ENCODE measurements at places on chromosomes 2 and 18.

GRCh38 chr2:118861731-118862130, 14.3 kb upstream of the EN1 start:
- no peak for DNase-seq

GRCh38 chr2:204468746-204469429, 76.4 kb upstream of the PARD3B start:
- no peak for DNase-seq

GRCh38 chr2:10126632-10127026, 4.1 kb downstream of the RRM2 start:
- no peak for DNase-seq

GRCh38 chr2:182887093-182887492, 20.7 kb upstream of the FRZB start:
- DNase-seq = no peak

DNA sequence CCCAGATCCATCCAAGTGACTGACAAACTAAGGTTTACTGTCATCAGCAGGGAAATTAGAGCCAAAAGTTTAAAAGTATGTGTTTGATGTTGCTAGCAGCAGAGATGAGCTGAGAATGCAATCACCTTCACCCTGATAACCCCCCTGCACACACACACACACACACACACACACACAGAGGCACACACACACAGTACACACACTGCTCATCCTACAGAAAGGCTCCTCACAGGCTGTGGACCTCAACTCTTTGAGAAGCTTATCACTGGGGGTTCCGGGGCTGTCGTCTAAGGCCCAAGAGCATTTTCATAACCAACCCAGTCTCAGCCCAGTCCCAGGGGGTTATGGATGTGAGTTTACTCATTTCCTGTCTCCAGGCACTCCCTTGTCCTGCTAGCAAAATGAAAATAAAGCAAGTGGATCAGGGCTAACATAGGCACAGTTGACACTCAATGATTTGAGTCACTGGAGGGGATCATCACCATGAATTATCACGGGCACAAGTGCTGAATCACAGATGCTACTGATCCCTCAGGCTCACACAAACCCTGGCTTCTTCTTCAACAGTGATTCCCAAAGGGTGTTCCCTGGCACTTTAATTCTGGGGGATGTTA, 76.6 kb downstream of the ALK start:
- DNase-seq = no peak

DNA sequence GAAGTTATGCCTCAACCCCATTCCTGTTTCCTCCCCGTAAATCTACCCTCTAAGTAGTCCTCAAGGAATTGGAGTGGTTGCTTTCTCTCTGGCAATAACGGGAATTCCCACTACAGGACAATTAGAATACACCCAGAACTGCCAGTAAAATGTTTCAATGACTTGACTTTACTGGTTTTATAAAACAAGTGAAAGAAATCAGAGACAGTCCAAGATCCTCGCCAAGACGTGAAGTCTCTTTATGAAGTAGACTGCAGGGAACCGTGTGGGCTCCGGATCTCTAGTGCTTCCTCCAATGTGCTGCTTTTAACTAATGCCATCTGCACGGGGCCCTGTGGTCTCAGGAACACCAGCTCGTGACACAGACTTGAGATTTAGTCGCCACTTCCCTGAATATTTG, 101.4 kb downstream of the CPO start:
- no peak for DNase-seq

- DNase-seq = no peak
Measured at GRCh38 chr2:239268082-239268481, 132.7 kb downstream of the HDAC4 start.

DNA sequence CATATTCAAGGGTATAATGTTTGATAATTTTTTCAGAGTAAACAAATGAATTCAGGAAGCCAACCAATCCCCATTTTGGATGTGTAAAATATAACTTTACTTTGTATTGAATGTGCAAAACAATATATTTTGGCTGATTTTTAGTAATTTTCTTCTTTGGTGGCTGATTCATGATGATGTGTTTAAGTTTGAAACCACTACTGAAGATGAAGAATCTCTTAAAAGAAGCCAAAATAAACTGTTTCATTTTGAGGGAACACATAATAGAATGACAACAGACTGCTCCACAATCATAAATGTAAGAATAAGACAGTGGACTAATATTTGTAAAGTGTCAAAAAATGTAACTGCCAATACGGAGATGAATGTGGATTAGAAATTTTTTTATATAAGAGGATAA, 52.5 kb upstream of the TRIM43 start:
- DNase-seq = no peak

DNA sequence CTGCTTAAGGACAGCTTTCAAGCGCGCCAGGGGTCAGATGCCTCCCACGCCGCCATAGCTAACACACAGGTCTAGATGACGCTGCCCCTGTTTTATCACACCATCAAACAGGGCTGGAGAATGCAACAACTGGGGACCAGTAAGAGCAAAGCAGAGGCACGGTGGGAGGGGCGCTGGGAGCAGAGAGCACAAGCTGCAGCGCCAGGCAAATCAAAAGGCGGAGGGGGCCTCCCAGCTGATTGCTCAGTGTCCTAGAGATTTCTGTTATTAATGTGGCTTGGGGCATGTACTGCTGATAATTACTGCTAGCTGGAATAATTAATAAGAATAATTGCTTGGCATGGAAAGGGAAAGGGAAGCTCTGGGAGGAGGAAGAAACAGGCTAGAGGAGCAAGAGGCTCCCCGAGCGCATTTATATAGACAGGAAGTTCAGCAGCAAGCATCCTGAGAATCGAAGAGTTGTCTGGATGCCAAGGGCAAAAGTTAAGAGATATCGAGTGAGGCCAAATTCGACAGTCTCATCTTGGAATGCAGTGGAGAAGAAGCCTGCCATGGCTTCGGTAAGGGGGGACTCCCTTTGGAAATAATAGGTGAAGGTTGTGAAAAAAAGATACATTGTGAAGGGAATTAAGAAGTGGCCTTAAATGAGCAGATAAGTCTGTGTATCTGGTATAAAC, 104.5 kb upstream of the ZNF521 start:
- no peak for DNase-seq

DNA sequence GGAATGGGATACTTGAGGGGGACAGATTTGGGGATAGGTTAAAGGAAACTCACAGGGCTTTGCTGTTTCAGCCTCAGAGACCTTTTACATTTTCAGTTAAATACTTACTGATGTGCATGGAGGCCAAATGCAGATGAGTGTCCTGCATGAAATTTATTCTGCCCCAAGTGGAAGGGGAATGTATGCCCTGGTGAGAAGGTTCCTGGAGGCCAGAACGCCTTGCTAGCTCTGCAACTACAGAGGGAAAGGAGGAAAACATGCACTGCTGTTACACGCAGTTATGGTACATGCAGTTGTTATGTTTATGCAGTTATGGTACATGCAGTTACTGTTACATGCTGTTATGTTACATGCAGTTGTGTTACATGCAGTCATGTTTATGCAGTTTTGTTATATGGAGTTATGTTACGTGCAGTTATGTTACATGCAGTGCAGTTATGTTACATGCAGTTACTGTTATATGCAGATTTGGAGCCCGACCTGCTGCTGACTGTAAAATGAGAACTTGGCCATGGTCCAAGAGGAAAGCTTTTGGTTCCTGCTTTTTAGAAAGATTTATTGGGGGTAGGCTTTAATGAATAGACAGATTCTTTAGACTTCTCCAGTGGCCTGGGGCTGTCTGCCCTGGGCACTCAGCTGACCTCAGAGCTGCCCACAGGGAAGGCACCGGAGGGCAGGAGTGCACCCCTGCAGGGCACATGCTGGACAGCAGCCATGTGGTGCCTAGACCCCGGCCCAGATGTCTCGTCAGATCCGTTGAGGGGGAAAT, 84.1 kb downstream of the LDLRAD4 start:
- no peak for DNase-seq

- no peak for DNase-seq
Measured at GRCh38 chr18:8469544-8470130, 139.6 kb upstream of the RAB12 start.

- no peak for DNase-seq
Measured at GRCh38 chr18:25990473-25990872, 99.9 kb downstream of the SS18 start.

- no peak for DNase-seq
Measured at GRCh38 chr2:201932511-201932910, 101.1 kb upstream of the FZD7 start.

- no peak for DNase-seq
Measured at GRCh38 chr2:2332381-2332780, 1.3 kb upstream of the MYT1L start.

GRCh38 chr2:205975082-205975949, 110.7 kb downstream of the INO80D start:
- DNase-seq = no peak

DNA sequence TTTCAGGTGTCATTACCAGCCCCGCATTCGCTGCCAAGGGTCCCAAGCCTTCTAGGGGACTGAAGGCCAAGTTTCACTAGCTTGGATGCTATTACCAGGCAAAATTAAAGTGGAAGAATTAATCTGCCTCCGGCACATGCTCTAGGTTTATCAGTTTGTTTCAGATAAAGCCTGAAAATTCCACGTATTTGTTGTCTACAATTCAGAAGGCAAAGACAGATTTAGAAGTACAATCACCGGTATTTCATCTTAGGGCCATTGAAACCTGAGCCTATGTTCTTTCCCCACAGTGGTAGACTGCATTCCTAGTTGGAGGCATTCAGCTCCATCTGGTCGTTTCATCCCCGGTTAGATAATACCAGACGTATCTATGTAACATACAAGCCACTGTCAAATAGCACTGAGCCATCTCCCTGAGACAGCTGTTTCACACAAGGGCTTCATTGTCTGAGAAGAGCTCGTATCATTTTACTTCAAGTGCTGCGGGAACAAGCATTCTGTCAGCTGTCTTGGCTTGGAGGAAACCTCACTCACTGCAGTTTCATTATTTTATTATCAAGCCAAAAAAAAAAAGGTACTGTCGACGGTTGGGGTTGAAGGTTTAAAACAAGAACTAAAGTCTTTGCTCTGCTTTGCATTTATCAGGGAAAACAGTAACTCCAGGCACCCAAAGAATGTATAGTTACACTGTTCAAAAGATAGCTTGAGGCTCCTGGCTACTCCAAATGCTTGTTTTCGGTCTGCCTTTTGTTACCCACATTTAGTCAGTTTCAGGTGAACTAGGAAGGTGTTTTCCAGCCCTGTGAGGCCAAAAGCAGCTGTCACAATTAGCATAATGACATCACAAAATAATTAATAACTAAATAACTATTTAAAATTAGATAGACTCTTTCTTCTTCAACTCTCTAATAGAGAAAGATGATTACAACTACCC, 76.7 kb downstream of the TGIF1 start:
- DNase-seq = no peak

- DNase-seq = no peak
Measured at GRCh38 chr2:20172273-20173055, 52.5 kb downstream of the SDC1 start.

- DNase-seq = no peak
Measured at GRCh38 chr2:35548171-35548570, 807.4 kb upstream of the CRIM1 start.
